Activated T-helper 2 cell treated with anti-CD3 and anti-CD28 coated beads, Interferon-gamma antibody, Interleukin-2, Interleukin-4, amounts not matched to agents 10 μg/mL and 5 μg/mL and 100 μg/mL, durations not matched to agents 14 hours and 24 hours and 36 hours (primary cell): ENCODE measurements at places on chromosomes 2 and 18. TPM values are rescaled to one million over a fixed set of nuclear protein-coding genes. Genes with fewer than 3 reads are reported as not detected.

GRCh38 chr2:221120643-221121042 is 451.5 kb downstream of the EPHA4 start:
- no peak for DNase-seq

DNA sequence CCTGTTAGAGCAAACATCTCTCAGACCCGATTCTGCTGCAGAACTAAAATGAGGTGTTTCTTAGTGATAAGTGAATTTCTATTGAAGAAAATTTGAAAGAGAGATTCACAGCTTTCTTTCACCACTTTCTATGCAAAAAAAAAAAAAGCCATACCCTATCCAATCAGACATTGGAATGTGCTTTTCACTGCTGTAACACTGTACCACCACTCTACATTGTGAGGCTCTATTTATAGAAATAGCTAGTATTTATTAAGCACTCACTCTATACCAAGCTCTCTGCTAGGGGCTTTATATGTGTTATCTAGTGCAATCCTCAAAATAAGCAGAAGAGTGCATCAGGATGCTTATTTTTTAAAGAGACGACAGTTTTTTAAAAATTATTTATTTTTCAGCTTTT is 580.6 kb upstream of the VRK2 start:
- DNase-seq: no peak

DNA sequence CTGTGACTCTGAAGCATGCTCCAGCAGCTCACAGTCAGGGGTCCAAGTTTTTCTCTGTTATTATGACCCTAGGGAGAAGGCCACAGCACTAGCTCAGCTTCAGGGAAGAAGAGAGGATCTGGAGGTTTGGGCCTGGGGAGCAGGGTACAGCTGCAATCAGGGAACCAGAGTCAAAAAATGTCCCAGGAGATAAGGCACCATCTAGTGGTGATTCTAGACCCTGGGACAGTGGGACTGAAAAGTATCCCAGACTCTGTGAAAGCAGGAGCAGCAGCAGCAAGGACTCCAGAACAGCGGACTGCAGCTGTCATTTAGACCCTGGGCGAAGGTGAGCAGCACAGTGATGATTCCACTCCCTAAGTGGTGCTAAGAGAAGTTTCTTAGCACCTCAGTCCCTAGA is 278.4 kb upstream of the DDX18 start:
- DNase-seq: no peak

DNA sequence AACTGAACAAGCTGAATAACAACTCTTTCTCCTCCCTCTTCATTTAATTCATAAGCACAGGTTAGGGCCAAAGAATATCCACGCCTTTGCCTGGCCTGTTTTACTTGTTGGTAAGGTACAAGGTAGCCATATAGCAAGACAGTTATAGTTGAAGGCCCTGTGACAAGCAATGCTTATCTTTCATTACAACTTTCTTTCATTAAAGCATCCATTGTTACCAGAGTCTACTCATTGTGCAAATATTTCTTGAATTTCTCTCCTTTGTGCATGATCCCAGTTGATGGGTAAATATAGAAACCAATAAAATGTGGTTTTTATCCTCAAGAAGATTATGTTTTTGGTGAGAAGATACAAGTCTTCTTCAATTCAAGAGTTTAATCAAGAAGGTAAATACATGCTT is 140.2 kb downstream of the UBE2E3 start:
- DNase-seq: no peak

GRCh38 chr18:50119296-50119695 is 75.7 kb downstream of the MYO5B start:
- DNase-seq: no peak

GRCh38 chr2:98487806-98488189 is 43.1 kb downstream of the INPP4A start:
- DNase-seq: no peak

Gene CD8B2
- not detected in 2 replicates for total RNA-seq

GRCh38 chr2:135818937-135819610 is 17.9 kb downstream of the LCT start:
- DNase-seq: peak; percentile 37

- DNase-seq: no peak
Measured at GRCh38 chr2:174888646-174889271, 116.4 kb downstream of the CHN1 start.
